ENCODE measurements at places on chromosomes 4 and X. TPM values are rescaled to one million over a fixed set of nuclear protein-coding genes. Genes with fewer than 3 reads are reported as not detected.

GRCh38 chr4:16118090-16118489 is 34.3 kb upstream of the PROM1 start:
- DNase-seq: no peak

Gene RWDD4
- 19.2 TPM for total RNA-seq

- DNase-seq: peak; percentile 27
These were observed 1655.5 kb upstream of the AGA start for GRCh38 chr4:179097741-179098140.

DNA sequence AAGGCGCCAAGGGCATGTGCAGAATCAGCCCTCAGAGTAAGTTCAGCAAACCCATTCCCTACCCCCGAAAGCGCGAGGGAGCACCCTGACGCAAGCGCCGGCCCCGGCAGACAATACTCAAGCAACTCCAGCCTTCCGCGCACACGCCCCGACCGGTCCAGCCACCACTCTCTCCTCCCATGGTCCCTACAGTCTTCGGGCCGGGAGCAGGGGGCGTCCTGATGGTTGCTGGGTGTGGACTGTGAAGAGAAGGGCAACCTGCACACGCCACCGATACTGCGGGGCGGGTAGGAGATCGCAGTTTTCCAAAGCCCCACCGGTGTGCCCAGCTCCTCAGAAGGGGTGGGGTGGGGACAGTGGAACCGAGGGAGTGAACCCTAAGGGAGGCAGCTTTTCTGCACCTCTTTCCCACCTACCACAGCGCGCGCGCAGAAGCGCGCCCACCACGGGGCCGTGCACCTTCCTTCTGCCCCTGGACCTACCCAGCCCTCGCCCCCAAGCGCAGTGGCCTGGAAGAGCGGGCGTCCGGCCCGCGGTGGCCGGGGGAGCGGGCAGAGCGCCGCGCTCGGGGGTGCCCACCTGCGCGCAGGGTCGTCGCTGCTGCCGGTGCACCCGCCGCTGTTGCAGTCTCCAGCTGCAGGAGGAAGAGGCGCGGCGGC is 650.2 kb upstream of the DIPK2B start:
- peak; percentile 25 for DNase-seq
